ENCODE measurements at places on chromosomes 7 and 10. TPM values are rescaled to one million over a fixed set of nuclear protein-coding genes. Genes with fewer than 3 reads are reported as not detected.

DNA sequence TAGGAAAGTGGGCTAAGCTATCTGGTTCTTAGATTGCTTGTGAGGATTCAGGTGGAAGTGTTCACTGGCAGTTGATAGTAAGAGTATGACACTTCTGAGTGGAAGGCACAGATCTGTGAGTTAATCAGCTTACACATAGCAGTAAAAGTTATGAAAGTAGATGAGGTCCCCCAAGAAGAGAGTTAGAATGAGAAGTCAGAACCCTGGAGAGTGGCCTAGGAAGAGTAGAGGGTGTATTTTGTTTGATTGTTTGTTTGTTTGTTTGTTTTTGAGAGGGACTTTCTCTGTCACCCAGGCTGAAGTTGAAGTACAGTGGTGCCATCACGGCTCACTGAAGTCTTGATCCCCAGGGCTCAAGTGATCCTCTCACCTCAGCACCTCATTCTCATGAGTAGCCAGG, 44.1 kb downstream of the SP4 start:
- no peak overlapping the region for H3K27ac ChIP-seq
- H3K4me3 ChIP-seq, result no peak overlapping the region
- no peaks in the 10 kb centered on the region for H3K27me3 ChIP-seq

DNA sequence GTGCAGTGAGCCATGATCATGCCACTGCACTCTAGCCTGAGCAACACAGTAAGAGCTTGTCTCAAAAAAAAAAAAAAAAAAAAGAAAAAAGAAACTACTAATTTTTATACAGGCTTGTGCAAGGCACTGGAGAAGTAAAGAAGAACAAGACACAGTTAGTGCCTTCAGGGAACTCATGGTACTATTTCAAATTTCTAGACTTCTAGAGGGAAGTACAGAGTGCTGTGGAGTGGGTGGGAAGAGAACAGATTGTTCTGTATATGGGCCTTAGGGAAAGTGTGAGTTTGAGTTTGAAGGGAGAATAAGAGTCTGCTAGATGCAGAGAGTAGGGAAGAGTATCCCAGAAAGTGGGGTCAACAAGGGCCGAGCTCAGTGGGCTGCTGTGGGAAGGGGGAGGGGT, 234.8 kb downstream of the PHTF2 start:
- H3K27ac ChIP-seq, result no peak overlapping the region
- DNase-seq, result no peak
- H3K36me3 ChIP-seq, result no peaks in the 10 kb centered on the region
- H3K4me1 ChIP-seq, result no peaks in the 10 kb centered on the region
- H3K27me3 ChIP-seq, result no peaks in the 10 kb centered on the region

DNA sequence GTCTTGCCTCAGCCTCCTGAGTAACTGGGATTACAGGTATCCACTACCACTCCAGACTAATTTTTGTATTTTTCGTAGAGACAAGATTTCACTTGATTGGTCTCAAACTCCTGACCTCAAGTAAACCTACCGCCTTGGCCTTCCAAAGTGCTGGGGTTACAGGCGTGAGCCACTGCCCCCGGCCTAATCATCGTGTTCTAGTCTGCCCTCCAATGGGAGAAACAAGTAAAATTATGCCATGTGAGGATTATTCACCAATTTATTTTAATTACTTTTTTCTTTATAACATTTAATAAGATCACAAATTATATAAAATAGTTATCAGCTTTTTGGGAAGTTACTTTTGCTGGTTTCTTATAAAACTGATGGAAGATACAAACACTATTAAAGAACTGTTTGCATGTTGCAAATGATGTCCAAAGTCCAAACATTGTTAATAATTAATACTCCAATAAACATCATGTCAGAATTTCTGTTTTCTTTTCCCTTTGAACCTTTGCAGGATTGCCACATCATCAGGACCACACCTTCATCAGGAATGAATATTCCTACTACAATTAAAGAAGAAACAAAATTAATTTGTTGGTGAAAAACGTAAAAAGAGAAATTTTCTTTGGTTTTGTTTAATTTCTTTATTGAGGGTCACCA, 786 bp upstream of the AKR1C4 start:
- no peaks in the 10 kb centered on the region for H3K4me1 ChIP-seq
- H3K36me3 ChIP-seq, result no peaks in the 10 kb centered on the region
- H3K4me3 ChIP-seq, result no peak overlapping the region
- DNase-seq, result no peak

GRCh38 chr10:107540981-107541380, 376.5 kb upstream of the SORCS1 start:
- no peaks in the 10 kb centered on the region for H3K27me3 ChIP-seq
- H3K27ac ChIP-seq, result no peak overlapping the region
- H3K36me3 ChIP-seq, result no peaks in the 10 kb centered on the region
- no peaks in the 10 kb centered on the region for H3K4me1 ChIP-seq

- H3K27me3 ChIP-seq, result no peaks in the 10 kb centered on the region
- H3K36me3 ChIP-seq, result no peaks in the 10 kb centered on the region
- peak overlapping the region; percentile 49 for H3K27ac ChIP-seq
- no peaks in the 10 kb centered on the region for H3K4me1 ChIP-seq
Observed at GRCh38 chr10:14757986-14758385, 16.7 kb downstream of the FAM107B start.

DNA sequence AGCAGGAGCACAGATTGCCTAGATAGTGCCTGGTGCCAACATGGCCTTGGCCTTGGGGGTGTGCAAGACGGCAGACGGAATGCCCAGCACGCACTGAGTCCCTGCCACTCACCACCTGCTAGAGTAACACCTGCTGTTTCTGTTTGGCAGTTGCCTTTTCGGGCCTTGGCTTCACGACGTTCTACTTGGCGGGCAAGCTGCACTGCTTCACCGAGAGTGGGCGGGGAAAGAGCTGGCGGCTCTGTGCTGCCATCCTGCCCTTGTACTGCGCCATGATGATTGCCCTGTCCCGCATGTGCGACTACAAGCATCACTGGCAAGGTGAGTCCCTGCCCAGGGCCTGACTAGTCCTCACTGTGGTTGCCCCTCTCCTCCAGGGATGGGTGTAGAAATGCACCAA, 118.0 kb downstream of the PLPP4 start:
- no peaks in the 10 kb centered on the region for H3K4me1 ChIP-seq
- no peak overlapping the region for H3K4me3 ChIP-seq
- H3K27me3 ChIP-seq, result no peaks in the 10 kb centered on the region

DNA sequence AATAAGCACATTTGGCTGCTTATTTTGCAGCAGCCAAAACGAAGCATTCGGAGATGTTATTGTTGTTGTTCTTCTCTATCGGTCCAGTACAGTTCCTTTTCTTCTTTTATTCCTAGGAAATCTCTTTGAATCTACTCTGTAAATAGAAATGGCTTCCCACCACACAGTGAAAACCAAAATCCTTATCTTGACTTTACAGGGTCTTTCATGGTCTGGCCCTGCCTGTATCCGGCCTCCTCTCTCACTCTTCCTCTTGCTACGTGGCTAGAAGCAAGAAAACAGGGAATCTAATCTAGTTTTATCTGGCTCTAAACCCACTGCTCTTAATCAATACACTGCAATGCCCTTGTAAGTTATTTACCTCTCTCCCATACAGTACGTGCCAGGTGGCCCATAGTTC, 926.0 kb upstream of the C7orf33 start:
- no peak overlapping the region for H3K27ac ChIP-seq
- H3K27me3 ChIP-seq, result no peaks in the 10 kb centered on the region
- no peak overlapping the region for H3K4me3 ChIP-seq
- DNase-seq, result no peak
- no peaks in the 10 kb centered on the region for H3K36me3 ChIP-seq
- no peaks in the 10 kb centered on the region for H3K4me1 ChIP-seq

PLXDC2 gene
- total RNA-seq, result 129 TPM

INSYN2A gene
- total RNA-seq, result 0.14 TPM

WEE2 gene
- total RNA-seq, result not detected

ZNF398 gene
- 14.5 TPM for total RNA-seq

C10orf143 gene
- 3.4 TPM for total RNA-seq
